ENCODE measurements at places on chromosomes 2 and 18. TPM values are rescaled to one million over a fixed set of nuclear protein-coding genes. Genes with fewer than 3 reads are reported as not detected.
A peak's percentile ranks its signal among the peaks of the same experiment; 100 is the strongest.

DNA sequence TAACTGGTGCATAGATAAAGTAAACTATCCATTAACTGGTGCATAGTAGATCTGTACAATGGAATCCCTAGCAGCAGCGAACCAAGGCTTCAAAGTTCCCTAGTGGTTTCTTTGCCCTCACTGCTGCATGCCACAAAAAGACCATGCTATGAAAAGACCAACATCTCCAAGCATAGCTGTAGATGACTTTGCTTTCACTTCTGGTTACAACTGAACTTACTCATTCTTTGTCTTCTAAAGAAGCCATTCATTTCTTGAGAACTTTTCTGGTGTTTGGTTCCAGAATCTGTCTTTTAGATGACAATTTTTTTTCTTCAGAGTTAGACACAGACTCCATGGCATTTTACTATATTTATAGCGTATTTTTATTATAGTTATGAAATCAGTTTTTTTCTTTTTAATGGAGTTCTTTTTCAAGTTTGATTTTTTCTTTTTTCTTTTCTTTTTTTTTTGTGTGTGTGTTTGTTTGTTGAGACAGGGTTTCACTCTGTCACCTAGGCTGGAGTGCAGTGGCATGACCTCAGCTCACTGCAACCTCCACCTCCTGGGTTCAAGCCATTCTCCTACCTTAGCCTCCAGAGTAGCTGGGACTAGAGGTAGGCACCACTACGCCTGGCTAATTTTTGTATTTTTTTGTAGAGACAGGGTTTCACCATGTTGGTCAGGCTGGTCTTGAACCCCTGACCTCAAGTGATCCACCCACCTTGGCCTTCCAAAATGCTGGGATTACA is 63.6 kb downstream of the SLC35F5 start:
- DNase-seq: peak; percentile 7

GRCh38 chr2:23453836-23454460 is 69.0 kb downstream of the KLHL29 start:
- no peak for DNase-seq

GRCh38 chr2:105489168-105489878 is 90.5 kb upstream of the FHL2 start:
- DNase-seq: no peak

The OSBPL6 gene
- 4.0 TPM for total RNA-seq

GRCh38 chr2:159362816-159363251 is 76.3 kb upstream of the WDSUB1 start:
- DNase-seq: no peak

DNA sequence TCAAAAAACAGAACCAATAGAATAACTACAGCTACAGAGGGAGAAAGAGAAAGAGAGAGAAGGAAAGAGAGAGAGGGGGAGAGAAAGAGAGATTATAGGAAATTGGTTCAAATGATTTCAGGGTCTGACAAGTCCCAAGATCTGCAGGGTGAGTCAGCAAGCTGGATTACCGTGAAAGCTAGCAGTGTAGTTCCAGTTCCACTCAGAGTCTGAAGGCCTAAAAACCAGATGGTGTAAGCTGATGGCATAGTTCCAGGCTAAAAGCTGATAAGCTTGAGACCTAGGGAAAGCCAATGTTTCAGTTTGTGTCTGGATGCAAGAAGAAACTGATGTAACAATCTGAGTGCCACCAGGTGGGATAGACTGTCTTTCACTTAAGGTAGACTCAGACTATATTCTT is 397.7 kb downstream of the TRIB2 start:
- DNase-seq: no peak

The GRP gene
- not detected for total RNA-seq

DNA sequence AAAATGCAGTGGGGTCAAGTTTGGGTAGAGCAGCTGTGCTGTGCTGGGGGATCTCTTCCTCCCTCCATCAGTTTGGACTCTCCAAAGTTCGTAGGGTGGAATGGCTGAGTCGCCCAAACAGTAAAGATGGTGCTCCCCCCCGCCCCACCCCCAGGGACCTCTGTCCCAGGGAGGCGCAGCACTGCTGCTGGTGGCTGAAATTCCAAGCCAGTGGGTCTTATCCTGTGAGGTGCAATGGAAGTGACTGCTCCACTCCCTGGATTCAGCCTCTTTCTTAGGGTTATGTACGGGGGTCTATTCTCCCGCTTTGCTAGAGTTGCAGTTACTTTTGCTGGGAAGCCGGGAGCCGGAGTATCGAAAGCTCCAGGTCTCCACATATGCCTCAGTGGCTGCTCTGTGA is 97.5 kb upstream of the CTAGE1 start:
- DNase-seq: no peak

DNA sequence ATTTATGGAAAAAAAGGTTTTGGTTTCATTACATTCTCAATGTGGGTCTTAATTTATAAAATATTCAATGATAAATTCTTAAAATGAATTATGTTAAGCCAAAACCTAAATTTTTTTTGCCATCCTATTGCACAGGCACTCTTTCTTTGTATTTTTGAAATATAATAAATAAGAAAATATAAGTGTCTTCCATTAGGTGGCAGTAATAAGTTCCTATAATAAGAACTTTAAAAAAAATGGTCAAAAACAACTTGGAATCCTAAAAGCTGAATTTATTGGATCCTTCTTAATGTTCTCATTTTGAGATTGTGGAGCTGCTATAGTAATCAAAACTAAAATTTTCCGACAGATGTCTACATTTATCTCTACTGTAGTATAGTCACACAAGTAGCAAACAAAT is 5.7 kb downstream of the CALCRL start:
- DNase-seq: no peak

The HOXD13 gene
- 2.1 TPM for total RNA-seq

DNA sequence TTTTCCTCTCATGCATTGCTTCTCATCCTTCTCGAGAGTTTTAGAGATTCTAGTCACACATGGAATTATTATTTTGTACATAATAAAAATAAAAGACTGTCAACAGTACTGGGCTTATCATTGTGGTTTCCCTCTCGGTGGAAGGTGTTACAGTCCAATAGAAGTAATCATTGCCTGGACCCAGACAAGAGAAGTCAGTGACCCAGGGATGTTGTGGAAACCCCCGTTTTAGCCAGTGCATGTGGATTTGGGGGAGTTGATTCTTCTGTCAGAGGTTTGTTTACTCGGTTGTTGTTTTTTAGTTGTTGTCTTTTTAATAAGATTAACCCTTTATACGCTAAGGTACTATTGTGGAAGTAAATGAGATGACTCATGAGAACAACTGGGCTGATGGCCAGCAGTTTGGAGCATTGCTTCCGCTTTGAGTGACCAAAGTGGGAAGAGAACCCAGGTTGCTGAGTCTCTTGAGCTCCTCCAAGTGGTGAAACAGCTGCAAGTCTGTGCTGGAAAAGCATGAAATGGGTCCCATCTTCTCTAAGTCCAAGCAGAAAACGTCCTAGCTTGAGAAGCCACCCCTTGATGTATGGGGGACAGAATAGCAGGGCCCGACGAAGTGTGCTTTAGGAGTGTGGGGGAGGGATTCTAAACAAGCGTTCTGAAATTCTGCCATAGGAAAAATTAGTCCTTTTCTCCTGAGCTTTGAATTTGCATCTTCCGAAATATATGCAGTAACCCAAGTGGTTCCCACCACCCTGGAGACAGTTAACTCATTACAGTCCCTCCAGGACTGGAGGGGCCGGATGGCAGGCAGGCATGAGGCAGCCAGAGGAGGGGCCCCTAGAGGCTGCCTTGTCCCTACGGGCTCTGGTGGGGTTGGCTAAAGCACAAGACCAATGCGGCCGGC is 61.8 kb upstream of the GPR45 start:
- DNase-seq: peak; percentile 91

- no peak for DNase-seq
These were observed 38.5 kb downstream of the SPRED2 start for GRCh38 chr2:65393743-65394422.

The GLI2 gene
- 0.76 TPM for total RNA-seq

GRCh38 chr2:119425620-119426395 is 5.8 kb upstream of the TMEM37 start:
- no peak for DNase-seq

DNA sequence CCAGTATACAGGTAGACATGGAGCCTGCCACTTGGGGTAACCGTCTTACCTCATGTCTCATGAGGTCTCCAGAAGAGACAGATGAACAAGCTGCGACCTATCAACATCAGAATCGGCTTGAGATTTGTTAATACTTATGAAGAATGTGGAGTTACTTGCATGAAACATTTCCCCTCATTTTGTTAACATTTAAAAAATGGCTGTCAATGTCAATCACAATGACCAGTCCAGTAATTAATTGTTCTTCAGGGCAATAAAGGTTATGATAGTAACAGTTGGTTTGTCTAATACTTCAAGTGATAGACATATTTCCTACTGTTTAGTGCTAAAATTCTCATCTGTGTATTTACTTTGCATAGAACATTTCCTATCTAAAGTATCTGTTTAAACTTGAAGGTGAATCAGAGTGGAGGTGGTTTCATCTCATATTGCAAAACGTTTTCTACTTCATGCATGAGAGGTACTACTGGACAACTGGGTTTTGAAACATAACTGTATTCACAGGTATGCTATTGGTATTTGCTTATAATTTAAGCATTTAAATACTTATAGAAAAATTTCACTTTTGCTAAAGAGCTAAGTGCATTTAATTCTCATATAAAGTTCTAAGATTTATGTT is 15.1 kb downstream of the SERTAD2 start:
- DNase-seq: no peak

- DNase-seq: no peak
These were observed 12.8 kb upstream of the MSGN1 start for GRCh38 chr2:17803497-17803896.

The SRSF7 gene
- total RNA-seq: 243 TPM

GRCh38 chr2:72973566-72974435 is 56.5 kb downstream of the EMX1 start:
- peak; percentile 41 for DNase-seq

The ATP6V1C2 gene
- total RNA-seq: not detected

DNA sequence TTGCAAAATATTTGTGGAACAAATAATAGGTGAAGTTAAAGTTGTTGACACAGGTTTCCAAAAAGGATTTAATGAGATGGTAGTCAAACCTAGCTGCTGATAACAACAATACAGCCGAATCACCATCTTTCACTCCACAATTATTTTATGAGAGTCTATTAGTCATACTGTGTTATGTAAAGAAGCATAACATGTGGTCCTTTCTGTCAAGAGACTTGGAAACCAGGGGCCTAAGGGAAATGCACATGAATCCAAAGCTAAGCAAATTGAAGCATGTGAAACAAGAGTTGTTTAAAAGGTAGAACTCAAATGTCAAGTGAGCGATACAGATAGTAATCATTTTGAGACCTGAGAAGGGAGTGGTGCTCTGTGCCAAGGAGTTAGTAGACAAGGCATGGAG is 16.0 kb downstream of the CD28 start:
- peak; percentile 55 for DNase-seq

DNA sequence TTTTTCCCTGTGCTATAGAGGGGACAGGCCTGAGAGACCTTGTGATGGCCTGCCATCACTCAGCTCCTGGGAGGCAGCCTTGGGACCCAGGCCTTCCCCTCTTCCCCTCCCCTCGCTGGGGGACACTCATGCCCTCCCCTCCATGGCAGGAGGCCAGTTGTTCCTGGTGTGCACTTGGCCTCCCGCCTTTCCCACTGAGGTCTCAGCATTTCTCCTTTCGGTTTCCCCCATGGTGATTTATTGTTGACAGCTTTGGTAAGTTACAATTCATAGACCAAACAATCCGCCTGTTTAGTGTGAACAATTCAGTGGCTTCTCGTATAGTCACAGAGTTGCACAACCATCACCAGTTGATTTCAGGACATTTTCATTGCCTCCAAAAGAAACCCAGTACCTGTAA is 10.2 kb upstream of the CNDP1 start:
- peak; percentile 73 for DNase-seq

GRCh38 chr2:79882548-79882947 is 369.7 kb downstream of the CTNNA2 start:
- DNase-seq: no peak

The ACOXL gene
- total RNA-seq: not detected

The EML6 gene
- 1.6 TPM for total RNA-seq

The RGPD4 gene
- not detected for total RNA-seq

GRCh38 chr18:55751476-55751875 is 163.5 kb upstream of the TCF4 start:
- DNase-seq: no peak

- DNase-seq: no peak
These were observed 44.3 kb upstream of the NEUROD1 start for GRCh38 chr2:181724662-181725061.

The SERPINB10 gene
- not detected for total RNA-seq

DNA sequence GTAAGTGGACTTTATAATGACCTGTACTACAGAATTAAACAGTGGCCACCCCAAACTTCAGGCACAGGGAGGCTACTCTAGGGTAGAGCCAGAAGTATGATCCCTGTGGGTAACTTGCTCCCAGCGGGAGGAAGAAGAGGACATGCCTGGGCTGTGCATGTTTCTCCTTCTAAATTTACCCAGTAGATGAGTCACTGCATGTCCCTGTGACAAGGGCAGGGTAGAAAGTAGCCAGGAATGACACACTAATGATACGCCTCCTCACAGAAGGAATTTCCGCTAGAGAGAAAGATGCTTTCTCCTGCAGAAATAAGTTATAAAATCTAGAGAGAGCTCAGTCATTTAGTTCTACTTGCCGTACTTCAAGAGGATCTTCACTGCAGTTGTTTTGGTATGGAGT is 7.5 kb downstream of the ACYP2 start:
- peak; percentile 85 for DNase-seq

GRCh38 chr18:14974576-14974975 is 226.6 kb downstream of the ANKRD30B start:
- peak; percentile 84 for DNase-seq

- no peak for DNase-seq
These were observed 37.3 kb downstream of the GKN2 start for GRCh38 chr2:68915393-68915792.

GRCh38 chr2:119109866-119110265 is 48.7 kb downstream of the C1QL2 start:
- DNase-seq: no peak

- DNase-seq: no peak
These were observed 24.7 kb downstream of the CYP27C1 start for GRCh38 chr2:127195140-127196074.

- peak; percentile 59 for DNase-seq
These were observed 431.2 kb downstream of the LPIN1 start for GRCh38 chr2:12177455-12178288.

DNA sequence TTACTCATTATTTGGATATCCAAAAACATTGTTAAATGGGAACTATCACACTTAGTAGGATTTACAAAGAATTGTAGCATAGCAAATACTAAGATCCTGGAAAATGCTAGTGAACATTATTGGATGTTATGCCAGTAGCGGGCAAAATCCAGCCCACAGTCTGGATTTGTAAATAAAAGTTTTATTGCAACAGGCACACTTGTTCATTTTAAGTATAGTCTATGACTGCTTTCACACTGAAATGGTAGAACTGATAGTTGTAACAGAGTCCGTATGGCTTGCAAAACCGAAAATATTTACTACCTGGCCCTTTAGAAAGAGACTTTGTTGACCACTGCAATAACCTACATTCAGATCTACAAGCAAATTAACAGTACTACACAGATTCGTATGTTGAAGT is 53.6 kb downstream of the ACVR1 start:
- no peak for DNase-seq

DNA sequence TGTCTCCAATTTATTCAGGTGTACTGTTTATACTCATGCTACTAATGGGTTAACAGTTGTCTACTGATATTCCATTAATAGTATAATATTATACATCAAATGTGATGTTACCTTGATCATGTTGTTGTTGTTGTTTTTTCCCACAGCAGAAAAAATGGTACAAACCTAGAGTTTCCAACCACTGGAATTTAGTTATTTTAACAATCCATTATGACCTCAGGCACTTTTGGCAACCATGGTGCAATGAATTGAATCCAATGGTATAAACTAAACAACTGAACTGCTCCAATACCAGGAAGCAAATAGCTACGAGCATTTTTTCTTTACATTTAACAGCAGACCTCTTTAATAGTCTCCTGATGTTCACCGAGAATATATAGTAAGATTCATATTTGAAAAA is 31.0 kb upstream of the C2orf66 start:
- DNase-seq: peak; percentile 55

Measured in M059J (cell line).